ENCODE measurements at places on chromosomes 11 and 22.

GRCh38 chr22:25824828-25825423 lies 82.9 kb downstream of the MYO18B start:
- no peak for DNase-seq

DNA sequence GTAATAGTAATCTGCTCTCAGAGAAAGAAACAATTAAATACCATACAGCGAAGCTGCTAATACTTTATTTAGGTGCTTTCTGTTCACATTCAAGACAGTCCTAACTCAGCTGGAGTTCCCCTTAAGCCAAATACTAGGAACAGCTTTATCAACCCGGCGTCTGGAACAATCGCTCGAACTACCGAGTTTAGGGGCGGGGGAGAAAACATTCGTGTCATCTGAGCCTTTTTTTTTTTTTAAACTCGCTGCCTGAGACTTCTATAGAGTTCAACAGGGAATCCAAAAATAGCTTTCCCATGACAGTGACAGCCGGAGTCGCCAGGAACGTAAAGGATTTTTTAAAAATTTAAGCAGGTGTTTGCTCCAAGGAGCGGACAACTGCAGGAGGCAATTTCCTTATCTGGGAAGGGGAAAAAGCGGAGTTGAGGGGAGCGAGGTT lies 852 bp downstream of the TRAF6 start:
- DNase-seq: peak; percentile 26

GRCh38 chr22:45692549-45692948 lies 20.9 kb downstream of the ATXN10 start:
- DNase-seq: peak; percentile 65

DNA sequence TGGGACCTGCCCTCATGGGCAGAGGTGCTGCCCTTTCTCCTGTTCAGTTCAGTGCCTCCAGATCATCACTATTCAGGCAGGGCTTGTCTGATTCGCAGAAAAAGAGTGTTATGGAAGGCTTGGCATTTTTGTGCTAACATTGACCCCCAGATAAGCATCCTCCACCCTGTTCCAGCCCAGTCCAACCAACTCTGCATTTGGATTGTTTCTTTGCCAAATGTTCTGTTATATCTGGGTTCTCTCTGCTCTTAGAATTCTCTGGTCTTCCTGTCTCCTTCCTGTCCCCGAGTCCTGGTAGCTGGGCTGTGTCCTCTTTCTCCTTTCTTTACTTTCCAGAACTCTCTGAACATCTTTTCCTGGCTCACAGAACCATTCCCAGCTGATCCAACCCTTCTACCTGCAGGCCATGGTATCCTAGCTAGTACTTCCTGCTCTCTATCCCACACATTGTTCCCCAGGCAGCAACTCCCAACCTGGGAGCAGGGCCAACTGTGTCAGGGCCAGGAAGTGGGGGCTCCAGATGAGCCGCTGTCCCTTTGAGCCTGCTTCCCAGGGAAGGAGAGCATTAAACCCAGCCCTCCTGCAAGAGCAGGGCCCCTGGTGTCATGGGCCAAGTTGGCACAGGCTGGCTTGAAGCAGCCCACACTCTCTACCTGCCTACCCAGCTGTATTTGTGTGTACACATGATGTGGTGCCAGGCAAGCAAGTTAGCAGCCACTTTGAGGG lies 280.7 kb upstream of the CADM1 start:
- DNase-seq: no peak

GRCh38 chr22:30649430-30650007 lies 13.9 kb downstream of the SLC35E4 start:
- DNase-seq: peak; percentile 88

DNA sequence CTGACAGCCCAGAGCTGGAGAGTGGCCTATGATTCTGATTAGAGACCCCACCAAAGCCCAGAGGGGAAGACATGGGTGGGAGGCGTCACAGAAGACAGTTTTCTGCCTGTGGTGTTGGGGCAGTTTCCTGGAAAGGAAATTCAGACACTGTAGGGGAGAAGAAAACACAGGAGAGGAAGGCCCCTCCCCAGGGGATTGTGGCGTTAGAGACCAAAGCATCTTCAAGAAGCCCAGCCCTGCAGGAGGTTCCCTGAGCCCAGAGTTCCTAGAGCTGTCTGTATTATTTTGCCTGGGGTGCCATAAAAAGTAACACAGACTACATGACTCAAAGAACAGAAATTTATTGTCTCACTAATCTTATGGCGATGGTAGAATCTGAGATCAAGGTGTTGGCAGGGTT lies 40.2 kb upstream of the PRAME start:
- no peak for DNase-seq

DNA sequence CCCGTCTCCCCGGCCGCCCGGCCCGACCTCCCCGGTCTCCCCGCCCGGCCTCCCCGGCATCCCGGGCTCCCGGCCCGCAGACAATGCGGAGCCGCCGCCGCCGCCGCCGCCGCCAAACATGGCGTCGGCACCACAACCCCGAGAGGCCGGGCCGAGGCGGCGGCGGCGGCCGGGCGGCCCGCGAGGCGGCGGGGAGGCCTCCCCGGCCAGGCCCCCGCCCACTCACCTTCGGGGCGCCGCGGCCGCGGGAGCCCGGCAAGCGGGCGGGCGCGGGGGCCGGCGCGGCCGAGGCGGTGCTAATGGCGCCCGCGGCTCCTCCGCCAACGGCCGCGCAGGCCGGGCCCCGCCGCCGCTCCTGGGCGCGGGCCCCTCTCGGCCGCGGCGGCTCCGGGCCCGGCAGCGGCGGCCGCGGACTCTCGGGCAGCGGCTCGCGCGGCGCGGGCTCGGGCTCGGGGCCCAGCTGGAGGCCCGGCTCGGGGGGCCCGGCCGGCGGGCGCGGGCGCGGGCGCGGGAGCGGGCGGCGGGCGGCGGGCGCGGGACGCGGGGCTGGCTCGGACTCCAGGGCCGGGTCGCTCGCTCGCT lies 311 bp downstream of the BRD1 start:
- peak; percentile 13 for DNase-seq

GRCh38 chr11:3882655-3883054 lies 27.2 kb downstream of the STIM1 start:
- no peak for DNase-seq

- DNase-seq: no peak
Measured at GRCh38 chr11:13348305-13348704, 70.7 kb downstream of the BMAL1 start.

DNA sequence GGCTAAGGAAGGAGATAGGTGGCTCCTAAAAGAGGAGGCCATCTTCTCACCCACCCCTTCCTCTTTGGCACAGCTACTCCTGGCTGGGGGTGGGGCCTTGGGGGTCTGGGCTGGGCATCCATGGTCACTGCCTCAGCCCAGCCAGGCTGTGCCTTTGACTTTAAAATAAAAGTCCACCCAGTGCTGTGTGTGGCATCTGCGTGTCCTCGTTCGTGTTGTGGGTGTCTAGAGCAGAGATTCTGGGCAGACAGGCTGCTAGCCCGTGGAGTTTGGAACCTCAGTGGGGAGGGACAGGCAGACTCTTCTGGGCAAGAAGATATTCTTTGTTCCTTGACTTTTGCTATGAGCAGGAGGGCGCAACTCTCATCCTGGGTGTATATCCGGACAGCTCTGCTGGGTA lies 13.1 kb downstream of the RPS6KA4 start:
- no peak for DNase-seq

- peak; percentile 31 for DNase-seq
Measured at GRCh38 chr22:43346521-43346929, 3.4 kb upstream of the SCUBE1 start.

DNA sequence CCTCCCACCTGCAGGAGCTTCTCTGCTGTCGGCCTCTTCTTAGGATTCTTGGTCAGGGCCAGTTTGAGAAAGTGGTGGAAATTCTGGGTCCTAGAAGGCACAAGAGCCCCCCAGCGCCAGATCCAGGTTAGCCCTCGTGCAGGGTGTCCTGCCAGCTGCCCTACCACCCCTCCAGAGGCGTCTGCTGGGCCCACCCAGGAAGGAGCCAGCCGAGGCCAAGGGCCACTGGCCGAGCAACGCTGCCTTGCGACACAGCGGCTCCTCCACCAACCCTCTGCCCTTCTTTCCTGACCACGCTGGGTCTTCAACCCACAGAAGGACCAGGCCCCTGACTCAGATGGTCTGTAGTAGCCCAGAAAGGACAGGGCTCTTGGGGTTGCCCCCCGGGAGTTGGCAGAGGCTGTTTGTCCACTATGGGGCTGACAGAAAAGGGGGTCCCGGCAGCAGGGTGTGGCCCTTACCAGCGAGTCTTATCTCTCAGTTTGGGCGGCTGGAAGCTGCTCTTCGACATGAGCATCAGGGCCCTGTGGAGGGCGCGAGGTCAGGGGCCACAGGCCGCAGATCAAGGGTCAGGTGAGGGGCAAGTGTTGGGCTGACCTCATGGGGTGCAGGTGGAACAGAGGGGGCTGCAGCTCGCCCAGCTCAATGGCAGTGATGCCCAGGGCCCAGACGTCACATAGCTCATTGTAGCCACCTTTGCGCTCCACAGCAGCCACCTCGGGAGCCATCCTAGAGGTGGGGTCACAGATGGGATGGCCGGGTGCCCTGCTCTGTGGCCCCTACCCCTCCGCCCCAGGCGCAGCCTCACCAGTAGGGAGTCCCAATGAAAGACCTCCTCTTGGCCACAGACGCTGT lies 2.5 kb downstream of the MAP4K2 start:
- no peak for DNase-seq

GRCh38 chr11:119472186-119472855 lies 49.3 kb upstream of the THY1 start:
- peak; percentile 13 for DNase-seq

- peak; percentile 60 for DNase-seq
Measured at GRCh38 chr11:32266601-32267000, 168.7 kb downstream of the WT1 start.

GRCh38 chr22:21861851-21862250 lies 5.6 kb downstream of the MAPK1 start:
- peak; percentile 44 for DNase-seq

GRCh38 chr22:30289980-30290313 lies 642 bp upstream of the CASTOR1 start:
- no peak for DNase-seq

DNA sequence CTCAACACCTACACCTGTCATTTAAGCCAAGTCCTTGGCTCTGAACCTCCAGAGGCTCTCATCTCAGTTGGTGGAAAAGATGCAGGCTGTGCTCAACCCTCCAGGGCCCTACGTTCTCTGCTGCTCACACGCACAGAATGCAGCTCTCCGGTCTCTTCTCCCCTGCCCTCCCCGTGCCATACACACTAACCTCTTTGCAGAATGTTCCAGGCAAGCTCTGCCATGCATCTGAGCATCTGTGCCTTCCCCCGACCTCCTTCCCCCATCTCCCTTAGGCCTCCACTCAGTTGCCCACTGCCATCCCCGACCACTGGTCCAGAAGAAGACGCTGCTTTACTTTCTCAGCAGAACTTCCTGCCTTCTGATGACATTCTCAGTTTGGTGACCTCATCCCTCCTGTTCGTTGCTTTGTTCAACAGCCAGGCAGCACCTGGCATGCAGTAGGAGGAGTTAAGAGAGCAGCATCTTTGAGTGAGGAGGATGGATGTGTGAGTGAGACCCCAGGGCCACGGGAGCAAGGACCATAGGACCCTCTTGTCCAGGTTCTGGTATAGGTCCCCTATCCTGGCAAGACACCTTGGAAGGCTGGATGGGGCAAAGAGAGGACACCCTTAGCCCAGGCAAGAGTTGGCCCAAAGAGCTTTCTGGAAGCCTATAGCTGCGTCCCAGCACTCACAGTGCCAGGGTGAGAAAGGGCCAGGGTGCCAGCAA lies 598.0 kb downstream of the BRD1 start:
- DNase-seq: no peak

GRCh38 chr22:30043161-30043560 lies 37.1 kb upstream of the HORMAD2 start:
- DNase-seq: no peak

DNA sequence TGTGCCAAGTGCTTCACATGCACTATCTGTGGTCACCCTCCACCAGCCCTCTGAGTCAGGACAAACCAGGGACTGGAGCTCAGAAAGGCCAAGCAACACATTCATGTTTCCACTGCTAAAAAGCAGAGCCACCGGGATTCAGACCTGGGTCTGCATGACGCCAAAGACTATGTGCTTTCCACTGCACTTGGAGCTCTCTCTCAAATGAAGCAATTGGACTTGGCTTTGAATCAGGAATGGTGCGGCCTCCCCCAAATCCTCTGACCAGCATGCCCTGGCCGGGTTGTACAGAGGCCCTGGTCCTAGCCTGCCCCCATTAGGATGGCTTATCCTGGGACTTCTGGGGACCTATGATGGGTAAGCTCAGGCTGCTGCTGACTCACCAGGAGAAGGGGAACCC lies 80.7 kb downstream of the PKNOX2 start:
- DNase-seq: peak; percentile 75

- DNase-seq: no peak
Measured at GRCh38 chr11:62120001-62120400, 3.8 kb upstream of the INCENP start.

- no peak for DNase-seq
Measured at GRCh38 chr22:16824716-16825687, at the start of gene XKR3. XKR3 (minus strand) TSS chr22:16825411; CDS start chr22:16808073, 17,338 bp downstream.

DNA sequence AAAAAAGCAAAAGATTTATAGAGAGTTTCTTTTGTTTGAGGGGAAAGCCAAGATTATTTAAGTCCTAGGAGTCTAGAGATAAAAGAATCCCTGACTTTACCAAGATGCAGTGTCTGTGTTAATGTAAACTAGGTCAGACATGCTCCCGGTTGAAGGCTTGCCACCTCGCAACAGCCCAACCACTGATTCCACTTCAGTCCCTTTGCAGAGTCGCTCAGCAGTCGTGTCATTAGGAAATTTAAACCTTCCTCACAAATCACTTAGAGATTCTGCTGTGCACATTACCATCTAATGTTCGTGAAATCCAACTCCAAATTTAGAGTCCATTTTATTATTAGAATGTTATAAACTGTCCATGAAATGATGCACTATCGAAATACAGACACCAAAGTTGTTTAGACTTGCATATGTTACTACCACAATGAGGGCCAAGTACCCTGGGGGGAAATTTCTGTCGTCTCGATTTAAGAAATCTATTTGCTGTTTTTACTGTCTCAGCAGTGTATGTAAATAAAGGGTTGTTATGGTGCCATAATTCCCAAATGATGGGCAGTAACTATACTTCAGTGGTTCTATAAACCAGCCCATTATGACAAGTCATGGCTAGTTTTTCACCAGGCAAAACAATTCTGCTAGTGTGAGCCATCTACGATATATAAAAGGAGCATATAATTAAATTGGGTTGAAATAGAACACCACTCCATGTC lies 101.4 kb upstream of the MTNR1B start:
- no peak for DNase-seq

Measured in cardiac fibroblast (primary cell).